ENCODE measurements at places on chromosomes 3 and 15.

- no peak for DNase-seq
These were observed 1092.5 kb upstream of the EPHA6 start for GRCh38 chr3:95721938-95722337.

DNA sequence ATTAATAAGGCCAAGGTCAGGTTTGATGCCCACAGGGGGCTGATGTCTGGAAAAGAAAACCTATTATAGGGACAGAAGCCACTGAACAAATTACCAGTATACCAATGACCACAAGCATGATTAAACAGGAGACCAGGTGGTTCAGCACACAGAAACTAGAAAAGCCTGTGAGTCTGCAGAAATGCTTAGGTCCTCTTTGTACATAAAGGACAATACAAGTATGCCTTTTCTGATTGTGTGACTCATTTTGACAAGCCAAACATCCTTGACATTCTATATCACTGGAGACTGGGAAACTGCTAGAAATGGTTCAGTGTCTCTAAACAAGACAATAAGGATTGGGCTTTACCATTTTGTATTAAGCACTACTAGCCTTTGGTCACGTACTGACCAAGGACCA is 113.2 kb upstream of the MYO5C start:
- DNase-seq: no peak

DNA sequence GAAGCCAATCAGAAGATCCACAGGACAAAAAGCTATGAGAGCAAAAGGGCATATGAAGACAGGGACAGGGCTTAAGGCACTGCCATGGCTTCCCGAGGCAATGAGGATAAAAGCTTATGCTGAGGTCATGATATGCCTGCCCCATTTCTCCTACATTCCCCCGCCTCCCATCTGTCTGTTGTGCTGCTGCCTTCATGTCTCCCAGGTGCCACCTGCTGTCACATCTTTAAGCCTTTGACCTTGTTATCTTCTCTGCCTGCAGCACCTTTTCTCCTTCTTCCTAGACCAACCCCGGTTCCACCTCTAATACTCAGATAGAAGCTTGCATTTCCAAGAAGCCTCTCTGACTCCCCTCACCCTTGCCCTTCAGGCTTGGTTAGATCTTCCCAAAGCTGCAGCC is 213.8 kb downstream of the ARRDC4 start:
- no peak for DNase-seq

GRCh38 chr3:187473778-187474406 is 105.7 kb downstream of the RTP4 start:
- no peak for DNase-seq

- no peak for DNase-seq
These were observed 333.9 kb downstream of the PTPRG start for GRCh38 chr3:61894988-61895935.
